ENCODE measurements at places on chromosomes 3 and 15.

- DNase-seq: no peak
Observed at GRCh38 chr3:41267975-41268640, 68.8 kb downstream of the CTNNB1 start.

DNA sequence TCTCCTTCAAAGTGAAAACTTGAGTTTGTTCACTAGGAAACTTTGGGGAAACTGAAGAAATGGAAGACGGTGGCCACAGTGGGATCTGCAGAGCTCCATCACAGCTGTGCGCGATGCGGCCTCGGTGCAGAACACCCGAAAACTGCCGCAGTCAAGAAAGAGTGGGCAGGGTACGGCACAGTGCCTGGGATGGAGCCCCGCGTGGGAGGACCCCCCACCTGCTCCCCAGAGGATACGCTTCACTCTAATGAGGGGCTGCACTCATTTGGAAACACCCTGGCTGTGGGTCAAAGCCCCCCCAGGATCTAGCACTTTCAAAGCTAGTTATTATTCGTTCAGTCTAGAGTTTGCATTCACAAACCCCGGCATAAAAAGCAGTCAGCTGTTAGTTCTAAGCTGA, 9.5 kb downstream of the ADAMTS17 start:
- no peak for DNase-seq

DNA sequence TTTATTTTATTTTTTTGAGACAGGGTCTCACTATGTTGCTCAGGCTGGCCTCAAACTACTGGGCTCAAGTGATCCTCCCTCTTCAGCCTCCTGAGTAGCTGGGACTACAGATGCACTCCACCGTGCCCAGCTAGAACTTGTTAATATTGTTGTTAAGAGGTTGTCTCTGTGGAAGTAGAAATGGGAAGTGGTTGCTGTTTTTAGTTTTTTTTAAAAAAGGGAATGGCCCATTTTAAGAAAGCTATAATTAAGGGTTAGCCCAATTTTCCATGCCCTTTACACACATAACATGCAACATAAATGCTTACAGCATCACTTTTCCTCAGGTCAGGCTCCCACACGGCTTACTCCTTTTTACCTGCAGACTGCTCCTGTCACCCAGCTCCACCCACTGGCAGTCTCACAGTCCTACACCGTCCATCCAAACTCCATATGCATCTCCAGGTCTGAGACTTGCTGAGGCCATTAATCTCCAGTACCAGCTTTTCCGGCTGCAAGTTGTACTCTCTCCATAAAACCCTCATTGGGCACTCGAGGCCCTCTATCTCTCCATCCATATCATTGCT, 19.8 kb downstream of the MORC1 start:
- DNase-seq: no peak

DNA sequence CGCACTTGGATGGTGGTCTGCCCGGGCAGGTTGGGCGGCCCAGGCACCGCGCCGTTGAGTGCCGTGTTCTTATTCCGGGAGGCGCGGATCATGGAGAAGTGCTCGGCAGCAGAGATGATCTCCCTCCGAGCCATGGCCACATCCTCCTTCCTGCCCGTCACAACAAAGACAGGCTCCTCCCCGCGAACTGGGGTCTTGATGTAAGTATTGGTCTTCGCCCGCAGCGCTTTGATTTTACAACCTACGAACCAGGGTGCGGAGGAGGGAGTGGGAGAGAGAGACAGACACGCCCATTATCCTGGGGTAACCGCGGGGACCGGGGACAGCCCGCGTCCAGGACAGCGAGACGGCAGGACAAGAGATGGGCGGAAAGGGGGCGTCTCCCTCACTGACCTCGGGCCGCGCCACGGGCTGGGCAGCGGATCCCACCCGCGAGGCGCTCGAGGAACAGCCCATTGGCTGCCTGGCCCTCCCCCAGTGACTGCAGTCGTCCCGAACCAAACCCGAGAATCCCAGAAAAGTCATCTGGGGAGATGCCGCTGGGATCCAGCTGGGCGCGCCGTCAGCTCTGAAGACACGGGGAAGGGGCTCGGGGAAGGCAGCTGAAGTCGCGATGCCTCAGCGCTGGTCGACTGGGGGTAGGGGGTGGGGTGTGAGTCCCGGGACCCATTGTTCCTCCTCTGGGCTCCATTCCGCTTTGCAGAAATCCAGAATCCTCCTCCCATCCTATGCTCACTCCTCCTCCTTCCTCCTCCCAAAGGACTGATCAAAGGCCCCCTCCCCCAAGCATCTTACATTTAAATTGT, 1.2 kb downstream of the MEX3B start:
- no peak for DNase-seq

DNA sequence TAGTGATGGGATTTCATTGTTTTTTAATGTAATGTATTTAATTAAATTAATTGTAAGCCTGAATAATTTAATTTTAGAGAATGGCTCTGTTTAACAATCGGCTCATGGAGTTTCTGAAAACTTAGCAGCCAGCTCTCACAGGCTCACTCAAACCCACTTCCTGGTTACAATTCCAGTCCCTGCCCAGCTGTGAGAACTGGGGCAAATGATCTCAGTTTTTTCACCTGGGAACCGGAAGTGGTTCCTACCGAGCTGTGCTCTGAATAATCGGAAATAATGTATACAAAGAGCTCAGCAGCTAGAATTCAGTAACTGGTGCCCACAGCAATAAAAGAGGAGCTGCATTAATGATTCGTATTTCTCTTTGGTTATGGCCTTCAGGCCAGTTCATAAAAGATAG, 244.3 kb upstream of the MCTP2 start:
- no peak for DNase-seq

DNA sequence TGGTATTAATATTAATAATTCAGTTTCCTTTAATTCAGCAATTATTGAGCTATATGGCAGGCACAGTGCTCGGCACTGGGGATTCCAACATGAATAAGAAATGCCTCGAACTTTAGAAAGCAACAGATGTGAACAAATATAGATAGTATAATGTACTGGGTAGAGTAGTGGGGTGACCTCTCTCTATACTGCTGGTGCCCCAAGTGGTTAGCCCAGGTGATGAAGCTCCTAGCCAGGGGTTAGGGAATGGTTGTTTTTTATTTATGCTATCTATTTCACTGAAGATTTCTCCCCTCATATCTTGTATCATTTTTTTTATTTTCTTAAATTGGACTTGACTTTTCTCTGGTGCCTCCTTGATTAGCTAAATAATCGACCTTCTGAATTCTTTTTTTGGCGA, 62.1 kb downstream of the BHLHE40 start:
- no peak for DNase-seq

DNA sequence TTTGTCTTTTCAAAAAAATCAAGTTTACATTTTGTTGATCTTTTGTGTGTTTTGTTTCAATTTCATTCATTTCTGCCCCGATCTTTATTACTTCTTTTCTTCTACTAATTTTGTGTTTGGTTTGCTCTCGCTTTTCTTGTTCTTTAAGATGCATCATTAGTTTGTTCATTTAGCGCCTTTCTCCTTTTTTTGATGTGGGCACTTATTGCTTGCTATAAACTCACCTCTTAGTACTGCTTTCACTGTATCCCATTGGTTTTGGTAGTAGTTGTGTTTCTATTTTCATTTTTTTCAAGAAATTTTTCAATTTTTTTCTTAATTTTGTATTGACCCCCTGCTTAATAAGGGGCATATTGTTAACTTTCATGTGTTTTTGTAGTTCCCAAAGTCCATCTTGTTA, 34.4 kb downstream of the PRKCI start:
- no peak for DNase-seq

GRCh38 chr15:47383801-47384200, 333.5 kb upstream of the SEMA6D start:
- DNase-seq: no peak

DNA sequence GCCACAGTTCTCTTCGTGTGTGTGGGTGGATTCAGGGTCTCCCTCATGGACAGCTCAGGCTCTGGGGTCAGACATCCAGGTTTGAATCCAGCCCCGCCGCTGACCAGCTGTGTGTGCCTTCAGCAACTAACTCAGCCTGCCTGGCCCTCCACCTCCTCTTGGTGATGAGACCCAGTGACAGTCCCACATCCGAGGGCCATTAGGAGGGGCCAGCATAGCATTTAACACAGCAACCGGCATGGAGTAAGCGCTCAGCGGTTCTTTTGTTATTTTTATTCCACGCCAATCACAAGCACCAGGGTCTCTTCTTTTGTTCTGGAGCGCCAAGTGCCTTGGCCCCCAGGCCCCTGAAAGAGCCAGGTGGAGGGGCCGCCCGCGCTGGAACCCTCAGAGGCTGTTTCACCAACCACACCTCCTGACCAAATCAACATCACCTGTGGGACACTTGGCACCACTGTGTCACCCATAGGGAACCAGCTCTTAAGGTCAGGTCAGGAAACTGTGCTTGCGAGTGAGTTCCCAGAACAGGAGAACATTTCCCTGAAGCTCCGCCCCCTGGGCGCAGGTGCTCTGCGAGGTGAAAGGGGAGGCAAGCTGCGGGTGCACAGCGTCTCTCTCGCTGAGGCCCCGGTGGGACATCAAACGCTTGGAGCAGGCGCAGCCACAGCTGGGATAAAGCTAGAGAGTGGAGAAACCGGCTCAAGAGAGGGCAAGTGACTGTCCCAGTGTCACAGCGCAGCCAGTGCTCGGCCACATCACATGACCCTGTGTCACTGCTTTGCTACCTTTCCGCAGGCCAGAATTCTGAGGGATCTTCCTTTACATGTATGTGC, 311.3 kb downstream of the UACA start:
- DNase-seq: peak; percentile 28

- no peak for DNase-seq
Observed at GRCh38 chr3:82824491-82824890, 1063.0 kb upstream of the GBE1 start.

DNA sequence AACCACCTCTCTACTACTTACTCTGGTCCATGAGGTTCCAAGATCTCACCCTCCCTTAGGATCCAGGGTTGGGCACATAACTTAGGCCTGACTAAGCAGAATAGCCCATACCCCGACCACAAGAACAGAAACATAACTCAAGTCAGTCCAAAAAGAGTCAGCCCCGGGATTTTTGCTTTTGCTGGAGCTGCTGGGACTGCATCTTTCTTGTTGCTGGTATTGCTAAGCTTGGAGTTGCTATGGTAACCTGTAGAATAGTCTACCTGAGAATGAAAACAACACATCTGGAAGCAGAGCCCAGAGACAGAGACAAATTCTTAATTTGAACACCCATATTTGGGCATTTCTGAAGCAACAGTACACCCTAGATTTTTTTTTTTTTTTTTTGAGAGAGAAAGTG, 6.5 kb downstream of the RUBCN start:
- no peak for DNase-seq

DNA sequence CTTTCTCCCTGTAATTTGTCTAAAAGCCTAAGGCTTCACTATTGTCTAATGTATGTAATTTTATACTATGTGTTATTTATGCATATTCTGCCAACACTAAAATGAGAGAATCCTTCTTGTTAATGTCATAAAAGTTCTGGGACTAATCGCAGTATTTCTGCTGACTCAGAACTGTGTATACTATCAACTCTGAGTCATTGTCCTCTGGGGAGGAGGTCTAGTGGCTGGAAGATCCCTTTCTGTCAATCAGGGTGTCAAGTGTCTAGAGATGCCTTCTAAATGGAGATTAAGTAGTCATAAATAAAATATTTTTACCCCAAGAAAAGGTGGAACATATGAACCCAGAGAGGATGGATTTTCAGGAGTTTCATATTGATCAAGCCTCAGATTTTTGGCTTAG, 473.4 kb downstream of the AGBL1 start:
- DNase-seq: no peak

GRCh38 chr15:39934397-39935071, 619 bp downstream of the EIF2AK4 start:
- DNase-seq: no peak

GRCh38 chr3:132117642-132118041, 82.8 kb upstream of the CPNE4 start:
- no peak for DNase-seq

GRCh38 chr3:25679166-25679565, 14.5 kb upstream of the TOP2B start:
- no peak for DNase-seq

- no peak for DNase-seq
Observed at GRCh38 chr15:72068856-72069255, 49.1 kb downstream of the MYO9A start.

DNA sequence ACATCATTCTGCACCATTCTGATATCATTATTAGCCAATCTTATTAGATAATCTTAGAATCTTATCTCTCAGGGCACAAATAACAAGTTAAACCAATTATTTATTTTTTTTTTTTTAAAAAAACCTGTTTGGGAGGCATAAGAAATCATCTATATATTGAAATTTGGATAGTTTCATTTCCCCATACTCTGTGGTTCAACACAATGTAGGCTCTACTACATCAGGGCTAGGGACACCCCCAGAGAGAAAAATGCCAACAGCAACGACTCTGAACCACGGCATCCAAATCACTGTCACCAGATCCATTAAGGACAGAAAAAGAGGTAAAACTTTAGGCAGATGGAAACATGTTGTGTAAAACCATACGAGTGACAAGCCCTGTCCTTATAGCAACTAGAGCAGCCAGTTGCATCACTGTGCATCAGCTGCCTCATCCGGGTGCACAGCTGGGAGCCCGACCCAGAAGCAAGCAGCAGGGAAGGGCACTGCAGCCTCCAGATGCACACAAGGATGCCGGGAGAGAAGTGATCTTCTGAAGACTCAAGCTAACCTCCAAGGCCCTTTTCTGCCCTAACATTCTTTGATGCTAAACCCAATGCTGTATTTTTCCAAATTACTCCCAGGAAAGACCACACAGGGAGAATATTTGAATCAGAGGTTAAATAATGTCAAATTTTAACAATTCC, 381.1 kb downstream of the CTNNB1 start:
- DNase-seq: no peak

DNA sequence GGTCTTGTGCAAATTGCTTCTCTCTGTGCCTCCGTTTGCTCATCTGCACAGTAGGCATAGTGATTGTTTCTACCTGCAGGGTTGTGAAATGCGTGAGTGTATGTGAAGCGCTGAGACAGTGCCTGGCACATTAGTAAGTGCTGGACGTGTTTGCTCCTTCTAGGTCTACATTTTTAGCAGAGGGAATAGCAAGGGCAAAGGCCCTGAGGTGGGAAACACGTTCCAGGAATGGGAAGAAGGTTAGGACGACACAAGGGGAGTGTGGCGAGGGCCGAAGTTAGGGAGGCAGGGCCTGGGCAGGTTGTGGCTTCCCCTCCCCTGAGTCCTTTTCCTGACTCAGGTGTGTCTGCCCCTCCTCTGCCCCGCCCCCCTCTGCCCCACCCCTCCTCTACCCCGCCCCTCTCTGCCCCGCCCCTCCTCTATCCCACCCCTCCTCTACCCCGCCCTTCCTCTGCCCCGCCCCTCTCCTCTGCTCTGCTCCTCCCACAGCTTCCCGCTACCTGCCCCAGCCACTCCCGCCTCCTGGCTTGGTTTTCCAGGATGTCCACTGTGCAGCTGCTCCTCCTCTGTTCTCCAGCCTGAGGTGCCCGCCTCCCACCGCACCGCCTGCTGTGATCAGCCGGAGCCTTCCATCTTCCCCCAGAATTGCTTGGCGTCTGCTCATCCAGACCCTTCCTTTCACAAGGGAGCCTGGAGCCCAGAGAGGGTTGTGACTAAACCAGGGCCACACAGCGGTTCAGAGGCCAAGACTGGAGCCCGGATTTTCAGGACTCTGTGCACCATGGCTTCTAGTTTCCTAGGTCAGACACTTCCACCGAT, 31.1 kb upstream of the SMAD6 start:
- no peak for DNase-seq

GRCh38 chr15:92611995-92612745, 43.4 kb downstream of the FAM174B start:
- DNase-seq: no peak

Measured in stimulated activated CD4-positive, alpha-beta T cell treated with anti-CD3 and anti-CD28 coated beads, TNF-alpha, amount 100 ng/mL, for 1 hour (primary cell).